ENCODE measurements at places on chromosomes 11 and 22. TPM values are rescaled to one million over a fixed set of nuclear protein-coding genes. Genes with fewer than 3 reads are reported as not detected.
A peak's percentile ranks its signal among the peaks of the same experiment; 100 is the strongest.

GRCh38 chr11:30468881-30469280 is 117.3 kb downstream of the MPPED2 start:
- no peaks in the 10 kb centered on the region for H3K4me1 ChIP-seq
- H3K4me3 ChIP-seq: no peak overlapping the region
- no peaks in the 10 kb centered on the region for H3K27me3 ChIP-seq
- H3K36me3 ChIP-seq: no peaks in the 10 kb centered on the region
- DNase-seq: no peak

Gene CARD16
- 16.6 TPM for polyA plus RNA-seq

GRCh38 chr22:50581950-50582492 is 628 bp downstream of the CHKB start:
- H3K27ac ChIP-seq: peak overlapping the region; percentile 84
- no peak for DNase-seq
- H3K36me3 ChIP-seq: peaks cover 11% of the 10 kb centered on the region
- peaks cover 12% of the 10 kb centered on the region for H3K4me1 ChIP-seq
- no peaks in the 10 kb centered on the region for H3K27me3 ChIP-seq
- peak overlapping the region; percentile 86 for H3K4me3 ChIP-seq

DNA sequence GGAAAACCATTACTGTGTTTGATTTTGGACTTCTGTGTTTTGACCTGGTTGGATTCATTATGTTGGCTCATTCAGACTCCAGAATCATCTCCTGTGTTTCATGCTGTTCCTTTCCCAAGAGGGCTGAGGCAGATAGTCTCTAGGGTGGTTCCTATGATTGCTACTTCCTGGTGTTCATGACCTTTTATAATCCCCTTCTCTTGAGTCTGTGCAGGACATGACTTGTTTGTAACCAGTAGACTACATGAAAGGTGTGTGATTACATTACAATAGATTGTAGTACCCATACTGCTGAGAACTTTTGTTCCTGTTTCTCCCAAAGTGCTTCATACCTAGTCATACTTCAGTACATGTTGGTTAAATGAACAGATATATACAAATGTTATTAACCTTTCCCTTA is 700.6 kb downstream of the METTL15 start:
- DNase-seq: no peak
- H3K4me3 ChIP-seq: no peak overlapping the region
- no peaks in the 10 kb centered on the region for H3K36me3 ChIP-seq
- H3K27ac ChIP-seq: no peak overlapping the region
- H3K27me3 ChIP-seq: no peaks in the 10 kb centered on the region

DNA sequence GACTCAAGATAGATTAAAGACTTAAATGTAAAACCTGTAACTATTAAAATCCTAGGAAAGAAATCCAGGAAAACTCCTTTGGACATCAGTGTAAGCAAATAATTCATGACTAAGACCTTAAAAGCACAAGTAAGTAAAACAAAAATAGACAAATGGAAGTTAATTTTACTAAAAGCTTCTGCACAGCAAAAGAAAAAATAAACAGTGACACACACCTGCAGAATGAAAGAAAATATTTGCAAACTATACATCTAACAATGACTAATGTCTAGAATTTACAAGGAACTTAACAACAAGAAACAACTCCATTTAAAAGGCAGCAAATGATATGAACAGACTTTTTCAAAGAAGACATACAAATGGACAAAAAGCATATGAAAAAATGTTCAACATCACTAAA is 359.1 kb downstream of the LUZP2 start:
- H3K4me3 ChIP-seq: no peak overlapping the region
- no peaks in the 10 kb centered on the region for H3K36me3 ChIP-seq
- no peak overlapping the region for H3K27ac ChIP-seq

DNA sequence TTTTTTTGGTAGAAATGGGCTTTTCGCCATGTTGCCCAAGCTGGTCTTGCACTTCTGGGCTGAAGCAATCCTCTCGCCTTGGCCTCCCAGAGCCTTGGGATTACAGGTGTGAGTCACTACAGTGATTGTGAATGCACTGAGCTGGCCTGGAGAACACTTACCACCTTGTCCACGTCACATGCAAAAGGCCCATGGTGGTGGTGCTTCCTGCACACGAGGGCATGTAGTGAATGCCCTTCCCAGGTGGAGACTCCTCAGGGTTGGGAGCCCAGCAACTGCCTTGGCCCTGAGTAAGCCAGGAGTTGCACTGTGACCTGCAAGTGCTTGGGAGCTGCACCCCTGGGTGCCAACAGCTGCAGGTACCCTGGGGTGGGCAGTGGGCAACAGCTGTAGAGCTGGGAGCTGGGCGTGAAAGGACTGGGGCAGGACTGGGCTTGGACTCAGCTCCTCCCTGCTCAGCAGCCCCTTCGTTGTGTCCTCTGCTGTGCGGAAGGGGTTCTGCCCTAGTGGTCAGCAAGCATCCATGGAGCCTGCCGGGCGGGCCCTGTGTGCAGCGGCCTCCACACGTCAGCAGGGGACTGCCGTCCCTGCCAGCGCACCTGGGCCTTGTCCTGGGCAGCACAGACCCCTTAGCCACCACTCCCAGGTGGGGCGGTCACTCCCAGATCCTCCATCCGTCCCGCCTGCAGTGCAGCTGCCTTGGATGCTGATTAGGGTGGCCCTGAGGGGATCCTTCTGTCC is 9.3 kb upstream of the ADORA2A start:
- H3K27ac ChIP-seq: no peak overlapping the region
- H3K27me3 ChIP-seq: no peaks in the 10 kb centered on the region
- H3K4me1 ChIP-seq: peaks cover 15% of the 10 kb centered on the region
- H3K4me3 ChIP-seq: no peak overlapping the region

GRCh38 chr11:2307501-2308331 is 5.9 kb downstream of the TSPAN32 start:
- no peaks in the 10 kb centered on the region for H3K4me1 ChIP-seq
- no peak for DNase-seq
- H3K36me3 ChIP-seq: no peaks in the 10 kb centered on the region
- no peak overlapping the region for H3K4me3 ChIP-seq
- H3K27ac ChIP-seq: no peak overlapping the region

Gene OR4A16
- not detected for polyA plus RNA-seq

- peak within 1 kb of the TSS; percentile 97 for H3K27ac ChIP-seq
- DNase-seq: peak; percentile 58
- peaks cover 21% of the 10 kb centered on the region for H3K4me1 ChIP-seq
- H3K27me3 ChIP-seq: no peaks in the 10 kb centered on the region
Observed at GRCh38 chr22:39520226-39521105, at the start of gene ATF4. Gene ATF4 (plus strand): TSS chr22:39520562. CDS start chr22:39521446, 884 bp downstream.

GRCh38 chr11:96043291-96043690 is 119.4 kb upstream of the MTMR2 start:
- H3K4me1 ChIP-seq: peaks cover 3% of the 10 kb centered on the region
- DNase-seq: no peak
- H3K4me3 ChIP-seq: no peak overlapping the region
- no peak overlapping the region for H3K27ac ChIP-seq
- no peaks in the 10 kb centered on the region for H3K36me3 ChIP-seq

Gene CHEK1
- 25.8 TPM for polyA plus RNA-seq

Gene CCDC81
- 0.06 TPM for polyA plus RNA-seq

GRCh38 chr11:10678101-10678500 is 15.5 kb downstream of the IRAG1 start:
- H3K36me3 ChIP-seq: no peaks in the 10 kb centered on the region
- no peak for DNase-seq
- H3K27ac ChIP-seq: no peak overlapping the region
- H3K4me1 ChIP-seq: peaks cover 9% of the 10 kb centered on the region
- H3K4me3 ChIP-seq: no peak overlapping the region

- H3K27me3 ChIP-seq: no peaks in the 10 kb centered on the region
- no peaks in the 10 kb centered on the region for H3K36me3 ChIP-seq
- peaks cover 20% of the 10 kb centered on the region for H3K4me1 ChIP-seq
- peak overlapping the region; percentile 83 for H3K27ac ChIP-seq
- no peak for DNase-seq
- peak overlapping the region; percentile 86 for H3K4me3 ChIP-seq
Observed at GRCh38 chr11:121291896-121292494, 576 bp upstream of the SC5D start.

- DNase-seq: no peak
- no peak overlapping the region for H3K27ac ChIP-seq
- no peaks in the 10 kb centered on the region for H3K36me3 ChIP-seq
- no peak overlapping the region for H3K4me3 ChIP-seq
- H3K4me1 ChIP-seq: peaks cover 2% of the 10 kb centered on the region
Observed at GRCh38 chr11:68495872-68496271, 35.3 kb downstream of the PPP6R3 start.

DNA sequence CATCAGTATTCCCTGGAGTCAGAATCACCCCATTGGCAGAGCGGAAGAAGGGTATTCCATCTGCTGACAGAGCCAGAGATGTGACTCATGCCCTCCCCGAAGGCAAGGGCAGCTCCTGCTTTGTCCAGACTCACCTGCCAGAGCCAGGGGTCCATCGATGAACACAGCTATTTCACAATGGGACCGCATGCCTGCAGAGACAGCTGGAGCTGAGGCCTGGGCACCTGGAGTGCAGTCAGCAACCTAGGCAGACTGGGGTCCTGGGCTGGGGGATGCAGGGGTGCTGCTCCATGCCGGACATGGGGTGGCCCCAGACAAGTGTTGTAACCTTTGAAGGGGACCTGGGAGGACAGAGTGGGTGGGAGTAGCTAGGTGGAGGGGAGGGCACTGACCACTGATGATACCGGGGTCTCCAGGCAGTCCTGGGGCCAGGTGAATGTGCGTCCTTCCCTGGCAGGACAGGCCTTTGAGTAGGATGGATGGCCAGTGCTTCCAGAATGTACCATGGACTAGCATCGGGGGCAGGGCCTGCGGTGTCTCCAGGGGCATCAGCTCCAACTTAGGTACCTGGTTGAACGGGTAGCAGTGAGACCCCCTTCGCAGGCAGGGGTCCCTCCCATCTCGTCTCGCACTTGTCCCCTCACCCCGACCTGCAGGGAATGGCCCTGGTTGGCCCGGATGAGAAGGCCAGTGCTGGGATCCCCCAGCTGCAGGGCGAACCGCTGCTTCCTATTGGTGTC is 1.7 kb downstream of the TRPT1 start:
- peaks cover 29% of the 10 kb centered on the region for H3K4me1 ChIP-seq
- H3K4me3 ChIP-seq: no peak overlapping the region
- no peak for DNase-seq
- H3K27ac ChIP-seq: no peak overlapping the region
- H3K27me3 ChIP-seq: no peaks in the 10 kb centered on the region

DNA sequence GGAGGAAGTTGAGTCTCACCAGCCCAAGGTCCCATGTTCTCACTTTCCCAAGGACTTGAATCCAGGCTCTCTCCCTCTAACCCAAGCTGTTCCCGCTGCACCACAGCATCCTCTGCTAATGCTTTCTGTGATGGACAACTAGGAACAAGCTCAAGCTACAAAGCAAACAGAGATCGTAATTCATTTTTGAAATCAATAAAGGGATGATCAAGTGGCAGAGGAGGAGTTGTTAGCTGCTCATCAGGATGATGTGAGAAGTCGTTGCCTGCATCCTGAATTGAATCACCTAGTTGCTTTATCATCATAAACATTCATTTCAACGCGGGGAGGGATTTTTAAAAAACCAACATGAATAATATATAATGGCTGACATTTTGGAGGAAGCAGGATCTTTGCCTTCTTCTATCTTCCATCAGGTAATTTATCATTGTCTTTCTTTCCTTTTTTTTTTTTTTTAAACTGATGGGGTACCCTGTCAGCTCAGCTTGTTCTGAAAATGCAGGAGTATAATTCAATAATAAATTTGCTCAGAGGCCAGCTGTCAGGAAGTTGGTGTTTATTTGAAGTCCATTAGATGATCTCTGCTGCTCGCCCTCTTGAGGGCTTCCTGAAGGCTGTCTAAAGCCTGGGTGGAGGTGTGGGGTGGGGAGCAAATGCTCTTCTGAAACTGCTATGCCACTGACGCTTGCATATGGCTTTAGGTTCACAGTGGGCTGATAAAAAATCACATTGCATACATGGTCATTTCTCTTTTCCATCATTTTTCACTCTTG is 174.4 kb upstream of the NARS2 start:
- H3K27me3 ChIP-seq: no peaks in the 10 kb centered on the region
- peaks cover 5% of the 10 kb centered on the region for H3K4me1 ChIP-seq
- no peak overlapping the region for H3K4me3 ChIP-seq
- H3K27ac ChIP-seq: no peak overlapping the region

Gene FZD4
- 0.53 TPM for polyA plus RNA-seq

DNA sequence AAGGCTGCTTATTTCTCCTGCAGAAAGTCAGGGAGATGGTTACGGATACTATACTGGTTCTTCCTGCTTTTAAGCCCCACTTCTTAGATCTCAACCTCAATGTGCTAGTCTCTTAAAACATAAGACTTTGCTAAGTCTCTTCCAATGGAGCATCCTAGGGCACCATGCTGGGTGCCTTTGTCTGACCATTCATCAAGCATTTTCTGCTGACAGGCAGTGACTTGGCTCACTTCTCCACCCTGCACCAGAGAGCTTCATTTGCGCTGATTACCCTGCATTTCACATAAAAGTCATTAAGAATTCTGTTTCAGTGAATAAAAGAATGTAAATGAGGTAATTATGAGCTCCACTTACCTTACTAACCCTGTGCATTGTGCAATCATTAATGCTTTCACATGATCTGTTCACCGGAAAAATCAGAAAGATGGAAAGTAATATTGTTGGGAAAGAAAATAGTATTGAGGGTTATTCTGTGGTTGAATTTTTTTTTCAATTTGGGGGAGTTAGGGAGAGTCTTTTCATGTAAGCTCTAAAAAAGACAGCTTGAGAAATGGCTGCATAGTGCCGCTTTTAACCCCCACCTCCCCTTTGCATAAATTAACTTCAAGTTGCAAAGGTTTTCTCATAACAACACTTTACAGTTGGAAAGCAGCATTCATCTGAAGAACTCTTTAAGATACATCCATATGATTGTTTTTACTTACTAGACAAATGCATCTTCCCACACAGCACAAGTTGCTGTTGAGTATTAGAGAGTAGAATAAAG is 677.3 kb upstream of the KIRREL3 start:
- H3K4me1 ChIP-seq: no peaks in the 10 kb centered on the region
